Uterus (tissue), 4 donors: ENCODE measurements at places on chromosomes 5 and 9. TPM values are rescaled to one million over a fixed set of nuclear protein-coding genes. Genes with fewer than 3 reads are reported as not detected.
A peak's percentile ranks its signal among the peaks of the same experiment; 100 is the strongest.

The HAUS6 gene
- total RNA-seq: 14.4 TPM

The ARSI gene
- 15.1 TPM for total RNA-seq

DNA sequence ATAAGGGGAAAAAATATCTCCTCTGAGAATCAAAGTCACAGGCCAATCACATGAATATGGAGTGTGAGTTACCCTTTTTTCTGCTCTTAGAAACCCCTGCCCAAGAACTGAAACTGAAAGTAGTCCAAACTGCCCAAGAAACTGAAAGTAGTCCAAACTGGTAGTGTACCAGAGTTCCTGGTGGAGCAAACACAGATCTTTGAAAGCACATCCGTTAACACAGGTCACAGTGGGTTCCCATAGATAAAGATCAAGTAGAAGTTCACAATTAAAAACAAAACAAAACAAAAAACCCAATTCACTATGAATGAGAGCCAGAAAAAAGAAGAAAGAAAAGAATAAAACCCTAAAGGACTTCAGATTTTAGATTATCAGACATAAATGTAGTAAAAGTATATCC lies 332.4 kb upstream of the EFNA5 start:
- no peak for DNase-seq

- no peak for DNase-seq
These were observed 84.9 kb upstream of the MEF2C start for GRCh38 chr5:88967633-88968585.

DNA sequence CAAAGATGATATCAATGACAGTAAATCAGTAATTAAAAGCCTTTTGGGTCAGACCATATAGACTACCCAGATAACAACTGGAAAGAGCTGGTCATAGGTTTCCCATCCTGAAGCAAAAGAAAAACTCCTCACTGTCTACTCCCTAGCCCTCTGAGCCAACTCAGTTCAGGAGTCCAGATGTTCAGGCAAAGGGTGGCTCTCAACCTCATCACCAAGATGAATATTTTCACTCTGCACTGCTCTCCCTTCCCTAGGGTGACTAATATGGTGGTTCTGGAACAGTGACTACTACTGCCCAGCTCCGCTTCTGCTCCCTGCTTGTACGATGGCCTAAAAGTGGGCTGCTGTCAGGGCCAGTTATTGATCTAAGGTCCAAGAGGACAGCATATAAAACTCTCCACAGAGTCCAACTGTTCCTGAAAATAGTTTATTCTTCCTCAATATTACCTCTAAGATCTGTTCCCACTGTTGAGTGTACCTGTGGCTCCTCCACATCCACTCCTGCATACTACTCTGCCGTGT lies 263.4 kb upstream of the SLC30A5 start:
- no peak for DNase-seq

DNA sequence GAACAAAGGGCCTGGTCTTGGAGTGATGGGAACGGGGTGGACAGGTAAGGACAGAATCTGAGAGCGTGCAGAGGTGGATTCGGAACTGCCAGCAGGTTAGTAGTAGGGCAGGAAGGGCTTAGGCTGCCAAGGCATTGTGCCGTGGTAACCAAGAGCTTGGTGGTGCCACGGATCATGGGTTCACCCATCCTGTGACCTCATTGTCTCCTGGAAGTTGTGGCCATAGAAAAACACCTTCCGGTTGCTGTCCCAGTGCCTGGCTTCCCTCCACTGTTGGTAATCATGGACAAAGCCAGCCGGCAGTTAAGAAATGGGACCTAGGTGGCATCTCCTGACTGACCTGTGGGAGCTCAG lies 42.5 kb upstream of the CFAP157 start:
- no peak for DNase-seq

- DNase-seq: no peak
These were observed 39.3 kb upstream of the CDC42SE2 start for GRCh38 chr5:131224387-131225201.

DNA sequence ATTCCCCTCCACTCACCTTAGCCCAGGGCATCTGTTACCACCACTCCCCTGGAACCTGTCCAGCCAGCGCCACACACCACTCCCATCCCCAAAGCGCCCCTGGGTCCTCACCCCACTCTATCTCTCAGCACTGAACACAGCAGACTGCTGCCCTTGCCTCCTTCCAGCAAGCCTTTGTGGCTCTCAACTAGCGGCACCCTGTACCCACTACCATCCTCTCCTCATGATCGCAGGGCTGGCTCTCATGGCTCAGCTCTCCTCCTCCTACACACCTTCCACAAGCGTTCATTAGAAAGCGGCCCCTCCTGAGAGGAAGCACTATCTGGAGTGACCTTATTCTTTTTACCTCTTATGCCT lies 13.3 kb upstream of the BASP1 start:
- no peak for DNase-seq

DNA sequence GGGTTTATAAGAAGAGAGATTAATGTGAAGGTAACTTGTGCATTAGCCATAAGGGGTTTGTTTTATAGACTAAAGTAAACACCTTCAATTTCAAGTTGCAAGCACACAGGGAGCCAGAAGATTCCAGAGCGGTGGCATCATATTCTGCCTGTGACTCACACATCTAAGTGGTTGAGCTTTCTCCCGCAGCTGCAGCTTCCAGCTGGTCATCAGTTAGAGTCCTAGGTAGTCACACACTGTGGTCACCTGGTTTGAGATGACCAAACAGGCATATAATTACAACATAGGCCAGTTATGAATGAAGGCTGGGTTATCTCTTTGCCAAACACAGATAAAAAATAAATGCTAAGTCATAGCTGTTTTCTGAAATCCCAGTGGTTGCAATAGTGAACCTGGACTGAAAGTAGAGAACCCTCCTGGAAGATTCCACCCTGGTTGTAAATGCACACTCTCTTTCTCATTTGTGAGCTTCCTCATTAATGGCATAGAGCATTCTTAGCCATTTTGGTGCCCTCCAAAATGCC lies 171.3 kb downstream of the GDNF start:
- peak; percentile 40 for DNase-seq

- DNase-seq: no peak
These were observed 7.1 kb downstream of the PLCXD3 start for GRCh38 chr5:41503310-41503709.

DNA sequence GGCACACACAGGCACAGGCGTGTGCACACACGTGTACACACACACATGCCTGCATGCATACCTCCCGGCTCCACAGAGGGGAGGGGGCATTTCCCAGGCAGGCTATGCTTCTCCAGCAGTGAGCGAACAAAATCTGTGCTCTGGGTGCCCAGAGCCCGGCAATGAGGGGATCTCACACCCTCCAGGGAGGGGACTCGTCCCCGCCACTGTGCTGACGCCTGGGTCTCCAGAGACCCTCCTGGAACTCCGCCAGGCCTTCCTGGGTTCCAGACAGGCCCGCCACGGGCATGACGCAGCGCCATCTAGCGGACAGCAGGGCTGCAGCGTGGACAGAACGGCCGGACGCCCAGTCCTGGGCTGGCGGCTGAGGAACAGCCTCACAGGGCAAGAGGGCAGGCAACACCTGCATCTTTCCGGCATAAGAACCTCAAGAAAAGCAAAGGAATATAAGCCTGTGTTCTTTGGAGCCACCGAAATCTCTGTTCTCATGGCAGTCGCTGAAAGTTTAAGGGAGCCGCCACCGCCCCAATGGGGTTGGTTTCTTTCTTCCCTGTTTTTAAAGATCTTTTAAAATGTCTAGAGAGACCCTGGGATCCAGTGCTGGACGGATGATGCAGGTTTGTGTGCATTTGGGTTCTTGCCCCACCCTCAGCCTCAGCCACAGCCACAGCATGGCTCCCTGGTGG lies 135.6 kb upstream of the PPP1R26 start:
- DNase-seq: peak; percentile 25
